ENCODE measurements at places on chromosomes 2 and 18. TPM values are rescaled to one million over a fixed set of nuclear protein-coding genes. Genes with fewer than 3 reads are reported as not detected.

Gene CHRND
- total RNA-seq = not detected

Gene CLEC4F
- not detected for total RNA-seq

Gene CCDC74B
- 4.3 TPM for total RNA-seq

Gene LAMA1
- 48.7 TPM for total RNA-seq

Gene NT5C1B
- not detected for total RNA-seq

Gene POTEI
- 0.20 TPM for total RNA-seq

Gene C2orf74
- 9.0 TPM for total RNA-seq

Gene IKZF2
- total RNA-seq = 5.8 TPM

- DNase-seq = no peak
These were observed 584.8 kb downstream of the TSN start for GRCh38 chr2:122340246-122340645.

DNA sequence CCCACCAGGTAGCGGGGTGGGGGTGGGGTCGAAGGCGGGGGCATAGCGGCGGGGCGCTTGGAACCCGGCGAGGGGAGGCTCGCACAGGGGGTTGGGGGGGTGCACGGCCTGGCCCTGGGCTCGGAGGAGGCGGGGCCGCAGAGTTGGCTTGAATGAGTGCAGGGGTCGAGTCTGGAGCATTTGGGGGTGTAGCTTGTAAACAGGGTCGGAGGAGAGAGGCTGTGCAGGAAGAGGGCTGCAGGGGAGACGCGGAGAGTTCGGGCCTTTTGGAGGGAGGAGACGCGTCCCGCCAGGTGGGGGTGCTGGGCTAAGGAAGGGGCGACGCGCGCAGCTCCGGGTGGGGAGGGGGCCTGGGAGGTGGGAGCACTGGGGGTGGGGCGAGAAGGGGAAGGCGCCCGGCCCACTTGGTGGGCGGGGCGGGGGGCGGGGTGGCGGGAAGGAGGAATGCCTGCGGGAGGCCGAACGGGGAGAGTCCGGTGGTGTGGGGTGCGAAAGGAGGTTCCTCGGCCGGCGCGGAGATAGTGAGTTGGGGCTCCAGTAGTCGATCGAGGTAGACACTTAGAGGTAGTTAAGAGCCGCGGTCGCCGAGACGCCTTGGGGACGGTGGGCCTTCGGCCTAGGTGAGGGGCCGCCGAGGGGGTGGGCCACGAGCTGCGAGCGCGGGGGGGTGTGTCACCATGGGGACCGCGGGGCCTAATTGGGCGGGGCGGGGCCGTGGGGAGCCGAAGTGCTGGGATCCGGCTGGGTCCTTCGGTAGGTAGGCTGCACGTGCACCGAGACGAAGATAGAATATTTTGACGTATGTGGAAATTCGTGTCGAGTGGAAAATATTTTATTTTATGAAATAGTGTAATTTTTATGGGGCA is 774 bp downstream of the MSH6 start:
- peak; percentile 89 for DNase-seq

DNA sequence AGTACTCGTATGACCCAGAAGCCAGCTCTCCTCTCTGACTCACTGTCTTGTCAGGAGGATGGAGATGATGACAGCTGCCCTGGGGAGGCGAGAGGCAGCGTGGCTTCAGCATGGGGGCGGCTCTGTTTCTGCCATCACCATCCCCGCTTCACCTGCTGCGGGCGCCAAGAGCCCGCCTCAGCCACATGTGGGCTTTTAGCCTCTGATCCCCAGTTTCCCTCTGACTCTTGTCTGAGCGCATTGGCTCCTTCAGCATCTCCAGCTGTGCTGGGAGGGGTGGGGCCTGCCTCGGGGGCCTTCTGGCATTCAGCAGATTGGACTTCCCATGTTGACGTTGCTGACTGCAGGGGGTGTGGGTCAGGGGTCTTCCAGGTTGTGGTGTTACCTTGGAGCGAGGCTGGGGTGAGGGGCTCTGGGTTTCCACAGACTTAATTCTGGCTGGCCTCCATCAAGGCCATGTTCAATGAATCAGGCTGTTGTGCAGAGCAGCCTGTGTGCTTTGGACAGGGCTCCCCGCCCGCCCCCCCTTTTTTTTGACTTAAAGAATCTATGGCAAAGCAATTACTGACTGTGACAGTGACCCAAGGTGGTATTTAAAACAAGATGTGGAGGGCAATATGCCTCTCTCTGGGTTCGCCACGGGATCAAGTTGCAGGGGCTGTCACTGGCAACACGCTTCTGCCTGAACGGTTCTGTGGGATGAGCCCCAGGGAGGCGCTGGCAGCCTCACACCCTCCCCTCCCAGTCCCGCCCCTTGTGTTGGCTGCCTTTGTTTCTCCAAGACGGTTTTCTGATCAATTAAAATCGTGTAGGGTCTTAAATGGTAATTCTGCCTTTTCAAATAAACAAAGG is 228.3 kb downstream of the LDLRAD4 start:
- DNase-seq = no peak

- no peak for DNase-seq
These were observed 175.2 kb downstream of the TNS1 start for GRCh38 chr2:217827430-217828201.

GRCh38 chr2:184504252-184504651 is 94.1 kb upstream of the ZNF804A start:
- no peak for DNase-seq

- DNase-seq = no peak
These were observed 272.6 kb downstream of the NEDD4L start for GRCh38 chr18:58316396-58317342.

DNA sequence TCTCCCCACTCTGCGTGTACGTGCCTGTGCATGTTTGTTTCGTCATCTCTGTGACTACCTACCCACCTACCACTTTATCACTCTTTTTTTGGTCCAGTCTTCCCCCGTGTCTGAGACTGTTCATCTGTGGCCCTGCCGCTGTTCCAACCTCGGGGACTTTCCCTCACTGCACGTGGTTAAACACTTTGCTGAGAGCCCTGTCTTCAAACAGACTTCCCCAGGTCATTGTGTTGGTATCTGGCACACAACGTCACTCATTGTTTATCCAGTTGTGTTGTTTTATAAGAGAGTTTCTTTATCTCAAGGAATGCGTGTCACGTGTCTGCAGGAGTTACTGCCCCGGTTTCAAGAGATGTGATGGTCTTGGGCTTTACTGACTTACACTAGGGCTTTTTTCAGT is 262.0 kb upstream of the RASGRP3 start:
- DNase-seq = no peak

DNA sequence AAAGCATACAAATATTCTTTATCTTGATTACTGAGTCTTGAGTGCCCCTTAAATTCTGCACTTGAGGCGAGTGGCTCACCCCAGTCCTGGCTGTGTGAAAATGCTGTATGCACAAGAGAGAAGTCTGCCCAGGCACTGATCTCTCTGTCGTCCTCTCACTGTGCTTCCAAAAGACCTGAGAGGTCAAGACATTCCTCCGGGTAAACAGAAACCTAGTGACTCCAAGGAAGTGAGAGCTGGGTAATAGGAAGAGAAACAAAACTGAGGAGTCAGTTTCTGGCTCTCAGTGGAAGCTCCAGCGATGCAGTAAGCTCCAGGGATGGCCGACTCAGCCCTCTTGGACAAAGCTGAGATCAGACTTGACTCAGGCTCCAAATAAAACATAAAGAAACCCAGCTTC is 70.9 kb downstream of the AAK1 start:
- DNase-seq = no peak

DNA sequence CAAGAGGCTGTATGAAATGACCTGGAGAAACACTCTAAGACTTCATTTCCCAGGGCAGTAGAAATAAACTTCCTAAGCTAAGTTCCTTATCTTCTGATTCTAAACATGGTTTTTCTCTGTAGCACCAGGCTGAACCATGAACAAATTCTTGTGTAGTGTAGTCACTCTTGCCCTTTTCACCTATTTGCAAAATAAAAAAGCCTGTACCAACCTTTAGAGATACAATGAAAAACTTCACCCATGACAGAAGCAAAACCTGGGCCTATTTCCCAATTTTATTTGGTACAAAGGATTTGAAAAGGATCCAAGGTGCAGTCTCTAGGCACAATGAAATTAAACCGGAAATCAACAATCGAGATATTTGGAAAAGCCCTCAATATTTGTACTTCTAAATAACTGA is 43.6 kb downstream of the POLR1A start:
- DNase-seq = no peak

DNA sequence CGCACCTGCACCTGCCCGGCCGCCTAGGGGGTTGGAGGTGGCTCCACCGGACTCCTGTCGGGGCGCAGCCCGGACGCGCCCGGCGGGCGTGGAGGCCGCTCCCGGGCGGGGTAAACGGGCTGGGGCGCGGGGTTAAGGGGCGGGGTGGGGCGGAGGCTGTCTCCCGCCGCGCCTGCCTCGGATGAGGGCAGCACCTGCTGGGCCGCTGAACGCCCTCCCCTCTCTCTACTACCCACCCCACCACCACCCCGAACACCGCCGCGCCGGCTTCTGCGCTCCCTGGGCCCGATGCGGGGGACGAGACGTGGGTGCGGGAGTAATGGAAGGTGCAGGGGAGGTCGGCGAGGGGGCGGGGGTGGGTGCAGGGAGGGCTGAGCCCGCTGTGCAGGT is 224.8 kb upstream of the ID2 start:
- DNase-seq = no peak

GRCh38 chr2:85584857-85585780 is 888 bp downstream of the VAMP5 start:
- no peak for DNase-seq

- DNase-seq = no peak
These were observed 20.4 kb downstream of the STAM2 start for GRCh38 chr2:152155209-152155608.

GRCh38 chr2:95303191-95303919 is 6.2 kb downstream of the KCNIP3 start:
- DNase-seq = no peak

DNA sequence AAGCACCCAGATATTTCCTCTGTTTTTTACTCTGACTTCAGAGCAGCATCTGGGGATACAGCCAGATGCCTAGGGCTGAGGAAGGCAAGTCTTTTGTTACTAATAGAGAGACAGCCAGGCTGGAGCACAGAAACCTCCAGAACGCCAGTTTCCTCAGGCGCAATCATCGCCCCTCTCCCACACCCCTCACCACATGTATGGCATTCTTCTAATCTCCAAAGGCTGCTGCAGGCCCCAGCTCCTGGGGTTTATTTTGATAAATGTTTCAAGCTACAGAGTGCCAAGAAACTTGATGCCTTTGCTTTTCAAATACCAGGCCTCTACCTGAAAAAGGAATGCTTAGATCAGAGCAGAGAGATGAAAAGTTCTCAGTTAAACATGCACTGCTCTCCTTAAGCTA is 283.6 kb downstream of the RBM43 start:
- no peak for DNase-seq

- peak; percentile 67 for DNase-seq
These were observed 24.6 kb downstream of the FECH start for GRCh38 chr18:57561728-57562423.

- DNase-seq = no peak
These were observed 117.9 kb upstream of the PPP1CB start for GRCh38 chr2:28633746-28634145.

DNA sequence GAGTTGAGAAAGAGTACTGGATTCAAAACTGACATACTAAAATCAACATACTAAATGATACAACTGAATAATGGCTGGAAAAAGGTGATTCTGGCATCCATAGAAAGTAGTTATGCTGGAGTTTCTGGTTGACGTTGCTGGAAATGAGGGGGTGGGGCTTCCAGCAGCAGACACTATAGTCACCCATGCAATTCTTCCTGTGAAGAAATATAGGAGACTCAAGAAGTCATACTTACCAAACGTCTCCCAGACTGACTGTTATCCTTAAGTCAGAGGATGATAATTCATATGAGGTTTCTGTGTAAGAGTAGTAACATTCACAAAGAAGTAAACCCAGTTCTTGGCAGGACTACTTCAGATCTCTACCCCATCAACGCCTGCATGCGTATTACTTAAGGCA is 23.6 kb downstream of the DTNB start:
- no peak for DNase-seq

DNA sequence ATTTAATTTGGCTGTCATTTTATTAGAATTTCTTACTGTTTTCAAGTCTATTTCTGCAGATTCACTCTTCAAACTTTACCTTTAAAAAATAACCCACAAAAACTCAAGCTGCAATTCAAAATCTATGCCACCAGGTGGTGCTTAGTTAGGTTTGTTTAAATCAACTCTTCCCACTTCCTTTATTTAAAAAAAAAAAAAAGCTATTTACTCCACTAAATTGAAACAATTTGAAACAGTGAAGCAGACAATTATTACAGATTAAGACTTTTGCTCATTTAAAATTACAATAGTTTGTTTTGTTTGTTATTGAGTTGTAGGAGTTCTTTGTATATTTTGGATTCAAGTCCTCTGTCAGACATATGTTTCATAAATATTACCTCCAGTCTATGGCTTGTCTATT is 300.0 kb downstream of the PDE11A start:
- no peak for DNase-seq

DNA sequence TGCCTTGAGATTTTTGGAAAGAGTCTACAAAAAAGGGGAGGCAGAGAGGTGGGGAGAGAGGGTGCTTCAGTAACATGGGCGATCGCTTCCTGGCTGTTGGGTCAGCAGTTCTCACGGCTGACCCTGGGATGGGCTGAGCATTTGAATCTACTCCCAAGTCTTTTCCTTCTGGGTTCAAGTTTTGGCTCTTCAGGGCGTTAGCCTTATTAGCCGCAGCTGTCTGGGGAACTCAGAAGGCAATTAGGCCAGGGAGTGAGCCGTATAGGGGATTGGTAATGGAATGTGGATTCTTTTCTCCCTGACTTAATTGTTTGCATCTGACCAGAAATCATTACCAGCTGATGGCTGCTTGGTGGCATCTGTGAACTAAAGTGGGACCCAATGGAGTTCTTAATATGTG is 250.5 kb upstream of the SKOR2 start:
- DNase-seq = no peak

DNA sequence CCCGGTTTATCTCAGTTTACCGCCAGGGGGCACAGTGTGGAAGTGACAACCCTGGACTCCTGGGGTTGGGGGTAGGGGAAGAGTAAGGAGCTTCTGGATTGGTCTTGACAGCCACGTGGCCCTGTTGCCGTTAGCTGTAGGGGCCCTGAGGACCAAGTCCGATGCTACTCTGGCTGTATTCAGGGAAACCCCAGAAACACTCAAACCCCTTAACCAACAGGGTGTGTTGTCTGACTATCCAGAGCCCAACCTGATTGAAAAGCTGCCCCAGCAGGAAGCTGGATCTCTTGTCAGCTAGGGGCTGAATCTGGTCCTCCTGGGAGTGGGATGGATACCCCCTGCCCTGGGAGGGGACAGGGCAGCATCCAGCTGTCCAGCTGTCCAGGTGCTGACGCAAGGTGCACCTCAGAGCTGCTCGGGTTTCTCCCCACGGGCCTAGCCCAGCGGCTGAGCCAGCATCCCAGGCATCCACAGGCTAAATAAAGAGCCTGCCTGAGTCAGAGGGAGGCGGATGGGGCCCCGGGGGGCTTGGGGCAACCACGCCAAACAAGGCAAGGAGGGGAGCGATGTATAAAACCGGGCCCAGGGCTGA is 3.1 kb upstream of the GMPPA start:
- DNase-seq = no peak

DNA sequence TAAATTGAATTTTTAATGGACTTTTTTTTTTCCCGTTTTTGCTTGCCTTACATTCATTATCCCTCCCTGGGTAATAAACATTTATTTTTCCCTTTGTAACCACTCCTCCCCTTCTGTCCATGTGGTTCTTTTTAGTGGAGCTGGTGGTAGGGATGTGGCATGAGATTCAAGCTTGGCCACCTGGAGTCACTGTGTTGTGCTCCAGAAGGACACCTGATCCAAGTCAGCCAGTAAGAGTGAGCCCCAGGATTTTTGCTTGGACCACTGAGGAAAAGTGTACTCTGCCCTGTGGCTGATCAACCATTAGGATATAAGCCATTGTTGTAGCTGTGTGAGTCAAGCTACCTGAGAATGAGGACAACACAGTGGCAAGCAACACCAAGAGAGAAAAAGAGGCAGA is 11.1 kb upstream of the ACTR3 start:
- DNase-seq = no peak
